ENCODE measurements at places on chromosomes 13 and 19. TPM values are rescaled to one million over a fixed set of nuclear protein-coding genes. Genes with fewer than 3 reads are reported as not detected.

Gene ZNF723
- total RNA-seq, result not detected

Gene CEACAM19
- not detected for total RNA-seq

Gene PSG3
- 66.1 TPM for total RNA-seq

Gene ZNF649
- 10.5 TPM for total RNA-seq

Gene ZFP14
- 7.1 TPM for total RNA-seq

Gene CDADC1
- 2.2 TPM for total RNA-seq

Gene OLFM4
- not detected for total RNA-seq

Data from G401 (cell line).